Muscle of back (tissue), 13 donors: ENCODE measurements at places on chromosomes 4 and X. TPM values are rescaled to one million over a fixed set of nuclear protein-coding genes. Genes with fewer than 3 reads are reported as not detected.

Gene TENM3
- polyA plus RNA-seq, result 13.3 TPM

Gene NPY1R
- polyA plus RNA-seq, result 14.0 TPM

- DNase-seq, result no peak
Measured at GRCh38 chrX:151458824-151459223, 61.8 kb downstream of the VMA21 start.

Gene CHM
- 10.8 TPM for polyA plus RNA-seq

DNA sequence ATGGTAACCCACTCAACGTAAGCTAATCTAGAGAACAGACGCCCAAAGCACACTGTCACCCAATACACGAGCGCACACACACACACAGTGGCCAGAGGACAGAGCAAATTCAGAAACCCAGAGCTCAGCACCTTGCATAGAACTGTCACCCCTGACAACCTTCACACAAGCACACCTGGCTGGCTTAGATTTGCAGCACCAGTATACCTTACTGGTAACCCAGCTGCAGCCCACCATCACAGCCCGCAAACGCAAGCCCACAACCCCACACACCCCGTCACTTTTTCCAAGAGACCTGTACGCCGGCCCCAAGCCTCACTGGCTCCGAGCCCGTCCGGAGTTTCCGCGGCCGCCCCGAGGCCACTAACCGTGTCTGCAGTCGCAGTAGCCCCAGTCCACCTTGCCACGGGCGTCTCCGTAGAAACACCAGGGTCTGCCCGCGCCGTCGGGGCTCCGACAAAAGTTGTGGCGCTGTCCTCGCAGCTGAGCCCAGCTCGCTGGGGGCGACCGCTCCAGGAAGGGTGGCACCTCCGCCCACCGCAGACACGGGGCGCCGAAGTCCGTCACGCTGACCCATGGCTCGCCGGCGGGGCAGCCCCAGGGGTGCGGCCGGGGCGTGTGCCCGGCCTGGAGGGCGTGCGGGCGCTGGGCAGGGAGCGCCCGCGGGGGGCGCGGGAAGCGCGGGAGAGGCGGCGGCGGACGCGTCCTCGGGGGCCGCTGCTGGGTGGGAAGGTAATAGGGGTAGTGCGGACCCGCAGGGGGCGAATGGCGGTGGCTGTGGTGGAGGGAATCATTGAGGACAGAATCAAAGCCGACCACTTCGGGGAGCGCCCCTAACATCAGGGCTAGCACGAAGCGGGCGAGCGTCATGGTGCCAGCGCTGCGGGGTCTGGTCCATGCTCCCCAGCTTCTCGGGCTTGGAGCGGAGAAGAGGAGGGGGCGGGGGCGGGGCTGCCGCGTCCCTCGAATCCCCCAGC lies 664 bp downstream of the PRSS12 start:
- DNase-seq, result no peak

- DNase-seq, result no peak
Measured at GRCh38 chrX:8749697-8750096, 17.8 kb upstream of the ANOS1 start.

- no peak for DNase-seq
Measured at GRCh38 chrX:142999199-142999701, 26.5 kb upstream of the SPANXN4 start.
